ENCODE measurements at places on chromosomes 3 and 15.
A peak's percentile ranks its signal among the peaks of the same experiment; 100 is the strongest.

DNA sequence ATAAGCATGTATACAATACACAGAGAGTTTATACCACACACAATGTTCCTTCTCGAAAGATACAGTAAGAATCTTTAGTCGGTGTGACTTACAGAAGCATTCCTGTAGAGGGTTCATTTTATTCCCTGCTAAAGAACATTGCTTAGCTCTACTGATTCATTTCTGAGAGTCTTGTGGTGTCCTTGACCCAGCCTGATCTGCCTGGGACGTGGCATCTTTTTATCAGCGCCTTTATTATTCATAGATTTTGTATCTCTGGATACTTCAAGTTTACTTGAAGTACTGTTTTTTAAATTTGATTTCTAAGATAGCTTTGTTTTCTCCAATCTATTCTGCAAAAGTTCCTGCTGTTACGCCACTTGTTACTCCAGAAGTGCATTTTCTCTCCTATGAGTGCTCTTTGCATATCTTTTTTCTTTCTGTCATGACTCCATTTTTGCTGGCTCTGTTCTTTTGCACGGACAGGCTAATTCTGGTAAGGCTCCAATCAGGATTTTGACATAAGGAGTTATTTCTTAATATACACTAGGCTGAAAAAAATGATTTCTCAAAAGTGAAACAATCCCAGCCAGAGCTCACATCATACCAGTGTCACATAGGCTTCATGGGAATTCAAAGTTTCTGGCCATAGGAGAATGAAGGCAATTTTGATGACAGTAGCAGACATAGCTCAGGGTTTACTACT, 114.5 kb upstream of the TNIK start:
- DNase-seq, result no peak

DNA sequence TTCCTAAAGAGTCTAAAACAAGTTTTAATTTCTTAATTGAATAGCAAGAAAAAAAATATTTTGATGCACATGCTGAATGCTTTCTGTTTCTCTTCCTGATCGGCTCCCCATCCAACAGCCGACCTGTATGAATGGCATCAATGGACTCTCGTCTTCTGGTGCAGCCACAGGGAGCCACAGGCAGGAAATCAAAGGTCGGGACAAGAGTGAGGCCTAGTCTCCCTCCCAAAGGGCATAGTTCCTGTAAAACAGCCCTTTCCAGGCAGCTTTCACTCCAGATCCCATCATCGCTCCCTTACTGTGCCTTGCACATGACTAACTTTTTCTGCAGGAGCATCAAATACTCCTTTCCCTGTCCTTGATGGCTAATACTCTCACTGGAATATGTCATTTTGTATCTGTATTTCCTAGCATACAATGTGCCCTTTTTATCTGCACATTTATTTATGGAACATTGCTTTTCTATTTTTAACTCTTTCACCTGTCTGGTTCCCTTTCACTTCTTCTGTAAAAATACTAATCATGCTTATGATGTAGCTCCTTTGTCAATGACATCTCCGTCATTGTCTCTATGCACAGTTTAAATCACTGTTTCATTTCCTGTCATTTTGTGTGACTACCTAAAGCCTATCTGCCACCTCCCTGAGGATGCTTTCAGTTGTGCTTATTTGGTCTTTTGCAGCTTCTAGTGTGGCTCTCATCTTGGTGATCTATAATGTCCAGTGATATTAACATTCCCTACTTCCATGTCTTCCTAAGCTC, 326.2 kb downstream of the CTNNB1 start:
- no peak for DNase-seq

GRCh38 chr3:64915778-64916177, 228.0 kb upstream of the ADAMTS9 start:
- no peak for DNase-seq

- DNase-seq, result no peak
These were observed 355.4 kb downstream of the OTOL1 start for GRCh38 chr3:161851941-161852566.

DNA sequence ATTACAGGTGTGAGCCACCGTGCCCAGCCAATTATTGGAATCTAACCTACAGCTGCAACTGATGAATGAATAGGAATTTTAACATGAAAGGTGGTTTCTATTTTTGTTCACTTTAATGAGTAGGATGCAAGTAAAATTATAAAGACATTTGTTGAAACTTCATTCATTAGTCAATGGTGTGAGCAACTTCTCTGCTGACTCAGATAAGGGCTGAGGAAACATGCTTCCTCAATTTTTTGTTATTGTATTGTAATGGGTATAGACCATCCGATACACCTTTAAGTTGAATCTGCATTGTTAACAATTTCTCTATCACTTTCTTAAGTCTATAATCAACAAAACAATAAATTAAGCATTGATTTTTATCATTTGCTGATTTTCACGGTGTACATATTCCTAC, 127.8 kb downstream of the STAG1 start:
- no peak for DNase-seq

GRCh38 chr3:108036401-108036800, 54.4 kb downstream of the CD47 start:
- DNase-seq, result no peak

DNA sequence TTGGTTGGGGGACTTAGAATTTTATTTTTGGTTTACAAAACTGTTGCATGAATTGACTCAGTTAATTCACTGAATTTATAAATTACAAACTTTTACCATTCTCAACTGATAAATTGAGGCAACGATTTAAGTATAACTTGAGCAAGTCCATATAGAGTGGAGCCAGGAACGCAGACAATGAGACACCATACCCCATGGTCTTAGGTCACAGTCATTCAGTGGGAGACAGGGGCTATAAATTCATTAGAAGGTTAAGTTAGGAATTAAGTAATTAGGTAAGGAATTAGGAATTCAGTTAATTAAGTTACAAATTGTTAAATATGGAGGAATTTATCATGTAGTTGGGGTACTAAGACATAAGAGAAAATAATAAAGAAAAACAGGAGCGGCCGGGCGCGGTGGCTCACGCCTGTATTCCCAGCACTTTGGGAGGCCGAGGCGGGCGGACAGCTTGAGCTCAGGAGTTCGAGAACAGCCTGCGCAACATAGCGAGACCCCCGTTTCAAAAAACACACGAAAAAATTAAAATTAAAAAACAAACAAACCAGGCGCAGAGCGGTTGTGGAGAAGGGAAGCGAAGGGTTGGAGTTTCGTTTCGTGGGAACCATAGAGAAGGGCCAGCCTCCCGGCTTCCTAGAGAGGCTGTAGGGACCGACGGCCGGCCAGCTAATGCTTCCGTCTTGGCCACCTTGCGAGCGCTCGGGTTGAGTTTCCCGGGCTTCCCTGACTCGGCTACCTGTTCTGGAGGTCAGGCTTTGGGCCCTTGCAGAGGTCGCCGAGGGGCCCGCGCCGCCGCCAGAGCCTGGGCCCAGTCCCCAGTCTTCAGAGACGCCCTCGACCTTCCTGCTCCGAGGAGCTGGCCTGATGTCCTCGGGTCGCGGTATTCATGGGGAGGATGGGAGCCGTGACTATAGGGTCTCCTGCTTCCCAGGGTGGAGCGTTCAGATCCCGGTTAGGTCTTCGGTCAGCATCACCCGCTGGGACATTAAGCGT, at the start of gene ZNF619:
TSS of gene ZNF619 (plus strand) at position 645 of the 993 bp plus-strand sequence. CDS start 858 bp downstream, outside the sequence.
- peak; percentile 41 for DNase-seq

GRCh38 chr3:53238051-53238850, 17.6 kb downstream of the TKT start:
- DNase-seq, result no peak

DNA sequence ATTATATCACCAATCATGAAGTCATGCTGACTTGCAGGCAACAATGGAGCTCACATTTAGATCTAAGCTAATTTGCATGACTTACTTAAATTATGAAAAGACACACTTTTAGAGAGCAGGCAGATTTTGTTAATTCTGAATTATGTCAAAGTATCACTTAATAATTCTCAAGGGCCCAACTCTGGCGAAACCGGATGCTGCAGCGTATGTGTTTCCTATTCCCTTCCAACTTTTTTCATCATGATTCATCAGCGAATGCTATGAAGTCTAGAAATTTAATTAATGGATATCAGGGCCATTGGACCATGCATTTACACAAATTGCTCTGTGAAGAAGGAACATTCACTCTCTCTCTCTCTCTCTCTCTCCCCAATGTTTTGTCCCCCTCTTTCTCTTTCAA, 63.5 kb upstream of the GOLGA8A start:
- DNase-seq, result no peak

DNA sequence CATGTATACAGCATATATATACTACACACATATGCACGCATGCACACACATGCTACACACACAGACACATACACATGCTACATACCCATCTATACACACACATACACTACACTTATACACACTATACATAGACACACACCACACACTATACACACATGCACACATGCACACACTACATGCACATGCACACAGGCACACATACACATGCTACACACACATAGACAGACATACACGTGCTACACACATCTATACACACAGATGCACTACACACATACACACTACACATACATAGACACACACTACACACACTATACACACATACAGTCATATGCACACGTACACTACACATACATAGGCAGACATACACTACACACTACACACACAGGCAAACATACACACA, 51.2 kb upstream of the PRR20G start:
- no peak for DNase-seq

- no peak for DNase-seq
These were observed 37.1 kb downstream of the ADAMTS9 start for GRCh38 chr3:64650715-64651114.

DNA sequence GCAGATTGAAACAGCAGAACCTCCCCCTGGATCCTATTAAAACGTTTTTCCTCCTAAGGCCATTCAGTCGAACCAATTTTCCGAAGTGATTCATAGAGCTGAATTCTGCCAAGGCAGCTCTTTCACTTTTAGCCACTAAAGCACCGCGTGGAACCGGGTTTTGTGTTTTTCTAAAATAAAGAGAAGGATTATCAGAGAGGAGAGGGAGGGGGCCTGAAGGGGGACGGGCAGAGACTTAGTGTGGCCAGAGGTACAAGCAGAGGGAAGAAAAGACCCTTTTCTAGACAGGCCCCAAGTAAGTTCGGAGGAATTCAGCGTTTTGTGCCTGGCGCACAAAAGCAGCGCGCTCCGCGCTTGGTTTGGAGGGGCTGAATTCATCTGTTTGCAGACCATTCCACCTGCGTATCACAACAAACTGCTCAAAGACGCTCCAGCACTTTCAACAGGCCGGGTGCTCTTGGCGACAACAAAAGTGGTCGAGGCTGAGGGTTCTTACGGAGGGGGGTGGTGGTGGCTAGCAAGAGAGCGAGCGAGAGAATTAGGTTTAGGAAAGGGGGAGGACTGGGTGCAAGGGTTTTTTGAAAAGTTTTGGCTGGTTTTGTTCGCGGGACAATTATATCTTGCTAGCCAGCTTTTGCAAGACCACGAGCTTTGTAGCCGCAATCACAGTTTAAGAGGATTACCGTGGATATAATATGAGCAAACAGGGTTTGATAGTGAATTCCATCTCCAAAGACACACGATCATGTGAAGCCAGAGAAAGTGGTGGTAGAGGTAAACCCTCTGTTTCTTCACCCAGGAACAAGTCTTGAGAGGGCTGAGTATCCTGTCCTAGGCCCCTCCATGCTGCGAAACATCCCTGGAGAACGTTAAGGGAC, 1.2 kb upstream of the FEZF2 start:
- DNase-seq, result no peak

DNA sequence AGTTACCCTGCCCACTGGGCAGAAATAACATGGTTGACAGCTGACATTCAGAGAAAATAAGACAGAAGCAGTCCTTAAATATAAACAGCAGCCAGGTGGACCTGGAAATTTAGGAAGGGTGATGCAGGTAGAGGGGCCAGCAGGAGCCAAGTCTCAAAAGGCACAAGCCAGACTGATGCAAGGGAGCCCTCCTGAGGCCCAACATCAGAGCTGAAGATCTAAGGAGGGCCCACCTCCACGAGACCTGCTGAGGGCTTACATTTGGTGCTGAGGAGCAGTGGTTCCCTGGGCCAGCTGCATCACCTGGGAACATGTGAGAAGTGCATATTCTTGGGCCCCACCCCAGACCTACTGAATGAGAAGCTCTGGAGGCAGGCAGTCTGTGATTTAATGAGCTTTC, 105.5 kb upstream of the TRIM42 start:
- DNase-seq, result no peak

- no peak for DNase-seq
These were observed 205.9 kb upstream of the CDIN1 start for GRCh38 chr15:36373550-36373949.

DNA sequence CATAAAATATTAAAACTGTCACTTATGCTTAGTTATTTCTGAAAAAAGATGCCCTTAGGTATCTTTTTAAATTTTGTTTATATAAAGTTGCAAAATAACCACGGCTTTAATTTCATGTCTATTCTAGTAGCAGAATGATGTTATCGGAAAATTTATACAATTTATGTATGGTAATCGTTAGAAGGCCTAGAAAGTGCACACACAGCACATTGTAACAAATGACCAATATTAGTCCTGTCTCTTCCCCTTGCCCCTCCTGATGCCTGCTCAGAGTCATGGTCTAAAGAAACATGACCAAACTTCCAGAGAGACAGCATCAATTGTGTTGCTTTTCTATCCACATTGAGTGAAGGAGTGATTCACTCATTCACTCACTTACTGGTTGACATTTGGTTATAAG, 6.2 kb upstream of the LPP start:
- DNase-seq, result no peak

- DNase-seq, result no peak
These were observed 76.7 kb downstream of the AAGAB start for GRCh38 chr15:67177752-67178151.

DNA sequence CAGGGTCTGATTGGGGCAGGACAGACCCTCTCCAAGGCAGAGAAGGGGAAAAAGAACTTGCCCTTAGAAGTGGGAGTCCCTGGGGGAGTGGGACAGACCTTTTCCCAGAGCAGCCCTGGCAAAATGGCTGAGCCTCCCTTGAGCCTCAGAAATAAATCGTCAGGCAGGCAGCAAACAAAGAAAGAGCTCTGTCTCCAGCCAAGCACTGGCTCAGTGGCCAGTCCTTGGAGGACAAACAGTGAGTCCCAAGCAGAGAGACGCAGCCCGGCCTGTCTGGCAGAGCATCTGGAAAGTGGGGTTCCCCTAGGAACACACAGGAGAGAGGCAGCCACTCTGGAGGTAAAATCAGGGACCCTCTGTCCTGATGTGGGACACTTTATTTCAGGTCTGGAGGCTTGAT, 1.8 kb downstream of the SLC6A1 start:
- DNase-seq, result no peak

DNA sequence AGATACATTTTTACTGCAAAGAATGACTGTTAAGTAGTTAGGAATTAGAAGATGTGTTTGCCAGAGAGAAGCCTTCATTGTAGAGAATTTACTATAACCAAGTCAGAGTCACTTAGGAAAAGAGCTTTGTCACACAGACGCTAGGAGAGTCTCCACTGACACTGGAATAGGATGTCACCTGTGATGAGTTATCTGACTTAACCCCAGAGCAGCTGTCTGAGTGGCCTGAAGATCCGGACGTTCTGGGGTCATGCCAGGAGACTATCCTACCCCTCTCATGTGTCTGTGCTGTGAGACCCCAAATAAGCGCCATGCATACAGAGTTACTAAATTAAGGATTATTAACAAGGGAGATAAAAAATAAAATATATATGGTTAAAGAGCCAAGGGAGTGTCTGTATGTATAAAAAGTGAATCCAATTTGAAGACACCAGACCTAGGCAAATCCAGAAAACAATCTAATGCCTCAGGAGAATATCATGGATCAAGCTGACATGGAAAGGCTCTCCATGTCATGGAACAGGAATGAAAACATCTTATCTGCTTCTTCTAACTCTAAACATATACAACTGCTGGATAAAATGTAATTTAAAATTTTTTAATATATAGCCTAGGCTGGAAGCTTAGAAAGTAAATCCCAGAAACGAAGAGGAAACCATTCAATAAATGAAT, 43.5 kb downstream of the ITGB5 start:
- no peak for DNase-seq

Measured in T-helper 9 cell (primary cell).